Amniotic stem cell (primary cell): ENCODE measurements at places on chromosomes 5 and 9.

DNA sequence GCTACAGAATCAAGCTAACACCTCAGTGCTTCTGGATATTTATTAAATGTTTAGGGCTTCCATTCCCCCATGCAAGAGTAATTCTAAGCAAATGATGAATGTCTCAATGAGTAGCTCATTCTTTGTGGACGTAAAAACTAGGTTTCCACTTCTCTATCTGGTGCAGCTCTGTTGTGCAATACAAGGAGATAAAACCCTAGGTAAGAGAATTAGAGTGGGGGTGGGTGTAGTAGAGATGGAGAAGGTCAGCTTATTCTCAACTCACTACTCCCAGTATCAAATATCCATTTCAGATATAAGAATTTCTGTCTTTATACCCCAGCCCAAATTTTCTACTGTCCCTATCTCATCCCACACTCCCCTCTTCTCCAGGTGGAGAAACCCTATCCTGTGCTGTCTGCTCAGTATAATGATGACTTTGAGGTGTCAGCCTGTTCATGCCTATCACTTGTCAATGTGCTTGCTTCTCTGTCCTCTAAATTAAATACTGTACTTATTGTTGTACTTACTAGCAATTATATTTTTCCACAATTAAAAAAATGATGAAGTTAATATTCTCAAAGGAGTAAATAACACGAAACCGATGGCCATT, 4.3 kb upstream of the FYB1 start:
- no peak for DNase-seq

GRCh38 chr9:34689116-34689470, 2.0 kb downstream of the CCL19 start:
- no peak for DNase-seq

DNA sequence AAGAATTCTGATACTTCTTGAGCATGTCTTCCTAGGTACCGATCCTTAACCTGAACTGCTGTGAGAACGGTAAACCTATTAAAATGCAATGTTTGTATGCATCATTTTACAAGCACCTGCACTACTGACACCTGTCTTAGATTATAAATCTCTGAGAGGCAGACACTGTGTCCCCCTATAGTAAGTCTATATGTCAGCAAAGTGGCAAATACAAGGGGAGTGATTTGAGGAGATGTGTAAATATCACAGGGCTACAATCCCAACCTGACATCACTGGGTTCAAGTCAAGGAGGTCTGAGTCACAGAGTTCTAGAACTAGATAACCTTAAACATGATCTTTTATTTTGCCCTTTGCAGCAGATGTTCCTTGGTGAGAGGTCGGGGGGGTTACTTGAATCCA, 64.1 kb downstream of the ANKH start:
- DNase-seq, result no peak

DNA sequence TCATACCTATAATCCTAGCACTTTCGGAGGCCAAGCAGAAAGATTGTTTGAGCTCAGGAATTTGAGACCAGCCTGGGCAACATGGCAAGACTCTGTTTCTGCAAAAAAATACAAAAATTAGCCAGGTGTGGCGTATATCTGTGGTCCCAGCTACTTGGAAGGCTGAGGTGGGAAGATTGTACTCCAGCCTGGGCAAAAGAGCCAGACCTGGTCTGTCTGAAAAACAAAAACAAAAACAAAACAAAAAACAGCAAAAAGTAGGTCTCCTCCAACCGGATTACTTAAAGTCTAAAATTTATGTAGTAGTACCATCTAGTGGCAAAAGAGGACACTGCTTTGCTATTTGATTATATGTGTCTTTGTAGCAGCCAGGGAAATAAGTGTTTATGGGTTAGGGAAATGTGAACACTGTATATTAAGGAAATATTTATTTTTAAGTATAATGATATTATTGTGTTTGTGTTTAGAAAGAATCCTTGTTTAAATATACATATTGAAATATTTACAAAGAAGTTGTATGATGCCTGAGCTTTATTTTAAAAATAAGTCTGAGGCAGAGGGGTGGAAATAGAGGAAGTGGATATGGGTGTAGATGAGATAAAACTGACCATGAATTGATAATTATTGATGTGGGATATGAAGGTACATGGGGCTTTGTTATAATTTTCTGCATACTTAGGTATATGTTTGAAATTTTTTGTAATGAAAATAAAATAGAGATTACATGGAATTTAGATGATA, 20.0 kb downstream of the APC start:
- peak; percentile 43 for DNase-seq

DNA sequence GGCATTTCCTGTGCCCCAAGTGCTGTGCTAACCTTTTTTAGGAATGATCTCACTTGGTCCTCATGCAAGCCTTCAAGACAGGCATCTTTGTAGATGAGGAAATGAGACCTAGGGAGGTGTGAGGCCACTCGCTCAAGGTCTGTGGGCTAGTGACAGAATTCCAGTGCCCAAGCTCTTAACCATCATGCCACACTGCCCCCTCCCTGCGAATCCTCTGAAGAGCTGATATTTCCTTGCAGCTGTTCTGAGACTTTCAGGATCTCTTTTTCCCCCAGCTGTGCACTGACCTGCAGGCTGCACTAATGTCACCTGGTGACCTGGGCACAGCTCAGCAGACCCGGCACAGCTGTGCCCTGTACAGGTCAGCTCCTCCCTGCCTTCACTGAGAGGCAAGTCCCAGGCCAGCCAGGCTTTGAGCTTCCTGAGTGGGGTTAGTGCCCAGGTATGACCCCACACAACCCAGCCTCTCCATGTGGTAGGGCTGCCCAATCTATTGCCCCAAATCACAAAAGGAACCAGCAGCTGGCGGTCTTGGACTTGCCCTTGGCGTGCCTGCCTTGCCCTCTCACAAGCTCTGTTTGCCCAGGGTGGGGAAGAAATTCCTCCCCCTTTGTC, 32.7 kb downstream of the MORN5 start:
- no peak for DNase-seq

DNA sequence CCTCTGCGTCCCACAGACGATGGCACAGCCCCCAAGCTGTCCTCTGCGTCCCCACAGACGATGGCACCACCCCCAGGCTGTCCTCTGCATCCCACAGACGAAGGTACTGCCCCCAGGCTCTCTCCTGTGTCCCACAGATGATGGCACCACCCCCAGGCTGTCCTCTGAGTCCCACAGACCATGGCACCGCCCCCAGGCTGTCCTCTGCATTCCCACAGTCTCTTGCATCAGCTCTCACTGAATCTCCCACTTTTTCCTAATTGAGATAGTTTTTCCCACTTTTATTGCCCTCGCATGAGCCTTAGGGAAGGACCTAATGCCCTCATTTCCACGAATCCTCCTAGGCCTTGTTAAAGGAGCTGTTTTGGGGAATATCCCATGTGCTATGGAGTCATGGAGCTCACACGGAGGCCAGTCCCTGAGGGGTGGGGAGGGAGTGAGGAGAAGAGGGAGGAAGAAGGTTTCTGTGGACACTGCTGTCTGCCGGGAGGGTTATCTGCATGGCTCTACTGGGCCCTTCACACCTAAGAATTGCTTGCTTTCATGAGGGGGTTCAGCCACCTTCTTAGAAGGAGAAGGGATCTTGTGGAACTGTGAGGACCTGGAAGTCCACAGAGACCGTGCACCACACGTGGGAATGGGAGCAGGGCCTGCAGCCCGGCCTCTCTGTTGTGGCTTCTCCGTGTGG, 58.2 kb upstream of the PTCH1 start:
- no peak for DNase-seq

- no peak for DNase-seq
Measured at GRCh38 chr5:80149161-80149609, 106.7 kb downstream of the SERINC5 start.

- DNase-seq, result no peak
Measured at GRCh38 chr9:72996114-72996513, 43.3 kb upstream of the ALDH1A1 start.

DNA sequence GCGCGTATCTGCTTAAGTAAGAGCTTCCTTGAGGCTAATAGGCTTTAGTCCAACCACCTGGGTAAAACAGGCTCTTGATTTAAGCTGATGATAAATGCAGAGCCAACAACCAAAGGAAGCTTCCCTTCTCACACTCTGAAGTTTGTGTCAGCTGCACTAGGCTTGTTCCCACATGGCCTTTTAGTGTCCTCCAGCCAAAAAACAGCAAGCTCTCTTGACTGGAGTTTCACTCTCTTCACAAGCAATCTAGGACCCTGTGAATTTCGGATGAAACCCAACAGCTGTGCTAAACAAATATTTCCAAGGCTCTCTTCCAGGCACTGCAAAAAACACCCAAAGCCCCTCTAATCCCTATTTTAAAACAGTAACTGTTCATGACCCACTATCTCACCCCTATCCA, 63.9 kb downstream of the SAXO1 start:
- DNase-seq, result no peak

DNA sequence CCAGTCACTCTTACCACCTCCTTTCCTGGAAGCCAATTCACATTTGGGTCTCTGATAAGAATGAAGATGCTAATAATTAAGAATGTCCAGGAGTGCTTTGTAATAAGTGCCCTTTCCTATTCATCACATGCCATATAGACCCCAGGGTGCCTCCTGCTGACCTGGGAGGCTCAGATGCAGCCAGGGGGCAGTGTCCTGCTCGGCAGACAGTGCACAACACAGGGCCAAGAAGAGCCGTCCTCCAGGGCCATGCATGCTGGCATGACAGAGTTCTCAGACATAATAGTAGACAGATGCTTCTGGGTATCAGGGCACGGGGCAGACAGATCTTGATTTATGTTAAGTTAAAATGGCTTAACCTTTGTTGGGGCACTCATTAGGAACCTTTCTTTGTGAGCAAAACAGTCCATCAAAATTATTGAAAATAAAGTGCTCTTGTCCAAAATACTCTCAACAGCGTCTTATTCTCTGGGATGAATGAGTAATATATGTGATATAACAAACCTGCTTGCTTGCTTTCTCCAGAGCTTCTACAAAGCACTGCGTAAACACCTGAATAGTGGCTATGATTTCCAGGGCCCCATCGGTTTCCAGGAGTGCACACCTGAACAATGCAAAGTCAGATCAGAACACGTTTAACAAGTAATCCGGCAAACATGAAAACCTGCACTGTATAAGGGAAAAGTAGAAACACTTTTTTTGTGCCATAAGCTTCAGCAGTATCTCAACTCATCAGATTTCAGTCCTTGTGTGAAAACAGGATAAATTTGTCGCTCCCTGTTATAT, 192.7 kb downstream of the FANCC start:
- DNase-seq, result no peak

GRCh38 chr5:81971111-81971711, 612 bp upstream of the ATG10 start:
- DNase-seq, result no peak

GRCh38 chr9:129285979-129286772, 108.1 kb upstream of the IER5L start:
- no peak for DNase-seq

GRCh38 chr5:139743001-139743771, 52.4 kb upstream of the PSD2 start:
- no peak for DNase-seq
